EH (cell line): ENCODE measurements at places on chromosomes 12 and 14.

DNA sequence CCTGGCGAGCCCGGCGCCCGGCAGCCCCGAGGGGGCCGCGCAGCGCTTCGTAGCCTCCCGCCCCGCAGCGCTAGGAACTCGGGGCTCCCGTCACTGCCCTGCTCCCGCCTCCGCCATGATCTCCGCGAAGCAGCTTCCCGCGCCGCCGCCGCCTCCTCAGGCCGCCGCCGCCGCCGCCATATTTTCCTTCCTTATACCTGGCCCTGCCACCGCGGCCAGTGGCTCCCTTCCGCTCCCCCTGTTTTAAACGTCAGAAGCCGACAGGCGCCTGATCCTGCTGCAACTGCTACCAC is 286 bp downstream of the PPP4R3A start:
- no peak for DNase-seq

DNA sequence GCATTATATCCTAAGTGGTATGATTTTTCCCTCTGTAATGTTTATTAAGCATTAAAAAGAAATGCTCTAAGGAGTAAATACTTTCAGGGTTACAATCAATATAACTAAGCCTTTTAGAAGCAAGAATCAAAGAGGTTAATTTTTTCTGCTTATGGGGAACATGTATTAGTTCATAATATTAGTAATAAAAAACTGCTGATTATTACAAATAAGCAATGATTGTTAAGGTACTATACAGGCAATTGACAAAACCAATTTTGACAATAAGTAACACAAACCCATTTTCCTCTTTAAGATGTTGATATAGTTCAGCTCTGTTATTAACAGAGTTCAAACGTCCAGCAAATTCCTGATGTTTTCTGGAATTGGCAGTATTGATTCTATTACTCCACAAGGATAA is 31.8 kb downstream of the INTS13 start:
- DNase-seq, result no peak

GRCh38 chr12:121144416-121144914 is 11.8 kb downstream of the P2RX7 start:
- peak; percentile 13 for DNase-seq

GRCh38 chr14:23069413-23069806 is 12.1 kb upstream of the CDH24 start:
- no peak for DNase-seq

- peak; percentile 90 for DNase-seq
Observed at GRCh38 chr12:2958432-2959191, 585 bp upstream of the TEAD4 start.

GRCh38 chr12:54040148-54040494 is 7.3 kb downstream of the HOXC5 start:
- DNase-seq, result peak; percentile 33

DNA sequence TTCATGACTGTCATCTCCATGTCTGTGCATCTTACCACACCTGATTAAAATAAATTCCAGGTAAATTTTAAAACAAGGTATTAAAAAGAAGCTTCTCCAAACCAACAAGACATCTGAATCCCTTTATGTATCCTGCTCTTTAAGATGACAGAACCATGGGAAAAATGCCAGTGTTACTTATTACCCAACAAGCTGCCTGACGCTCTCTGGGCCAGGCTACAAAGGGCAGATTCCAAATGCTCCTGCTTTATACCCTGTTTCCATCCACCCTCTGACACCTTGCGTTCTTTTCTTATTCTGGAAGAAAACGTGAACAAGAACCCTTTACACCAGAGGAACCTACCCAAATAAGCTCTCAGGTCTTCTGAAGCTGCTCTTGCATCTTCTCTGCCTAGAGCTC is 70.7 kb downstream of the SLC8A3 start:
- no peak for DNase-seq

DNA sequence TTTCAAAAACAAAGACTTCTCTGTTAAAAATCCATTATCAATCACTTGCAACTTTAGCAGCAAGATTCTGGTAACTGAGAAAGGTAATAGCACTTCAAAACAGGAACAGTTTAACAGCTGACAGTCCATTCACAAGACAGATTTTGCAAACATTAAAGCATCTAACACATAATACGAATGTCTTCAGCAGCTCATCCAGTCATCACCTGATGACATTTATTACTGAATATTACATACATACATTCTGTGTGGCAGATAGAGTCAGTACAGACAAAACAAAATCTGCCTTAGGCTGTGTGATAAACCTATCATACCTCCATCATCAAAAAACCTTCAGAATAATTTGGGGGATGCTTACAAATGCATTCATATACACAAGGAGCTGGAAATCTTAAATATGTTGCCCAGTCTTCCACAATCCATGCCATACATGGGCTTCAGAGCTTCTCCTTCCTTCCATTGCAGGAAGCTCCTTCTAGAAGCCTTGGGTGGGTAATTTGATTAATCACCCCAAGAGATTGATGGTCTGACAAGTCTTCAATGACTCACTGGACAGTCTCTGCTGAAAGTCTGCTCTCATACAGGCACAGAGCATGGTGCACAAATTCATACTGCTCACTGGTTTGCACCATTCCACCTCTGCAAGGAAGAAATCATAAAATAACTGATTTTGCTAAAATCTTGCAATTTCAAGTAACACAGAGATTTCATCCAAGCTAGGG is 1.6 kb upstream of the PTPRB start:
- DNase-seq, result peak; percentile 47

DNA sequence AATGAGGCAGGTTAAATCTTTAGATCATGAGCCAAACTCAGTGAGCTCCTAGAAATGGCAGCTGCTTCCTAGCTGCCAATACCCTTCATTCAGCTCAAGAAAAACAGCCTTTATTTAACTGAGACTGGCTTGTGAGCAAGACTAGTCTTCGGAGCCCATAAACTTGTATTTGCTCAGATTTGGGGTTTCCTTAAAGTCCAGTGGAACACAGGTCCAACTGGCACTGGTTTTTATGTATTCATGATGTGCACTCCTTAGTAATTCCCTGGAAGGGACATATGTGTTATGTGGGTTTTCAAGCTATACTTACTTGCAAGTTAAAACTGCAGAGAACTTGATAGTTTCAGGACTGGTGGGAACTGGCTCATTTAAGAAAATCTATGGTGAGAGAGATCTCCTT is 380.1 kb upstream of the TMEM132C start:
- no peak for DNase-seq

GRCh38 chr14:82830596-82830995 is 1296.9 kb upstream of the SEL1L start:
- DNase-seq, result no peak

DNA sequence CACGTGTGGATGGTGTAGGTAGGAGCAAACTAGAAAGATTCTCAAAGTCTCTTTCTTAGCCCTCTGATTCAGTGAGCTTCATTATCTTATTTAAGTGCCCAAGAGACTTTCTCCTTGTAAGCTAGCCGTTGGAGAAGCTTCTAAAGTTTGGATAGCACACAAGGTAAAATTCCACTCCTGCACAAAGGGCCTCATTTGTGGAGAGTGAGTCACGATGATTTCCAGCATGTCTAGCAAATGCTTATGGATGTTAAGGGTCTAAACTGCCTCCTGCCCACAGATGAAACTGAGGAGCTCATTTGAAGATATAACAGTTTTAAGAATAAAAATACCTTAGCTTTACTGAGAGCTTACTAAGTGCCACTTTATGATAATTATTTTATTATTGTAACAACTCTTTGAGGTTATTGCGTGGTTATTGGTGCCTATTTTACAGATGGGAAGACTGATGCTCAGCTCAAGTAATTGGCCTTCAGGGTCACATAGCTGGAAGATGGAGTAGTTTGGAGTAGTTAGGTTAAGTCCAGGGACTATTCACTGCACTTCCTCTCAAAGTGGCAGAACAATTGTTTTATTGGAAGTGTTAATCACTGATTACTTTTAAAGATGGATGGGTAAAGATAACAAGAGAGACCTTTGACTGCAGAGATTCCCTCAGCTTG is 78.7 kb upstream of the HIF1A start:
- peak; percentile 85 for DNase-seq

DNA sequence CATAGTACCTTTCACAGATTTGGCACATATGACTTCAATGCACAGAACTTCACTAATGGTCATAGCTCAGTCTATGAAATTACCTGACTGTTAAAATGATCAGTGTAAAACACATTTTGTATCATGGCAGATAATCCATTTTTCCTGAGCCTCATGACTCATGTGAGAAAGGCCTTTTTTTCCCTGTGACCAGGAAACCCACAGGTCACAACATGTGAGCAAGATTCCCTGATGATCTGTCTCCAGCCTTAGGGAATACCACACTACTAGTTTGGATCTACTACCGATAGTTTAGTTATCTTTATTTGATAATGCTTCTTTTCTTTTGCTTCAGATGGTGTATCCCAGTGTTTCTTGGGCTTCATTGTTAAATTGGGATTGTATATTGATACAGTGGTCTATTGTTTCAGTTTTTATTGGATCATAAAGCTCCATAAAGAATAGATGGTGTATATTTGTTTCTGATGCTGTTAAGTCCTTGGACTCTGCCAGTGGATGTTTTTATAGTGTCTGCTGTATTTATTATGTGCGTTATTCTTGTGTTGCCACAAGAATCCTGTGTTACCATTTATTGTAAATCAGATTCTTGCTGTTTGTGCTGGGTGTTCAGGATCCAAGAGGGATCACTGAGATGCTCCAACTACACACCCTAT is 248.7 kb upstream of the PELI2 start:
- no peak for DNase-seq

- DNase-seq, result peak; percentile 50
Observed at GRCh38 chr12:22083167-22083566, 37.1 kb downstream of the CMAS start.
